ENCODE measurements at places on chromosomes 5 and 9. TPM values are rescaled to one million over a fixed set of nuclear protein-coding genes. Genes with fewer than 3 reads are reported as not detected.

- H3K36me3 ChIP-seq = no peaks in the 10 kb centered on the region
- DNase-seq = no peak
- H3K4me3 ChIP-seq = no peak overlapping the region
- H3K27ac ChIP-seq = no peak overlapping the region
- H3K27me3 ChIP-seq = no peaks in the 10 kb centered on the region
Measured at GRCh38 chr5:139852696-139853095, 57.1 kb downstream of the PSD2 start.

DNA sequence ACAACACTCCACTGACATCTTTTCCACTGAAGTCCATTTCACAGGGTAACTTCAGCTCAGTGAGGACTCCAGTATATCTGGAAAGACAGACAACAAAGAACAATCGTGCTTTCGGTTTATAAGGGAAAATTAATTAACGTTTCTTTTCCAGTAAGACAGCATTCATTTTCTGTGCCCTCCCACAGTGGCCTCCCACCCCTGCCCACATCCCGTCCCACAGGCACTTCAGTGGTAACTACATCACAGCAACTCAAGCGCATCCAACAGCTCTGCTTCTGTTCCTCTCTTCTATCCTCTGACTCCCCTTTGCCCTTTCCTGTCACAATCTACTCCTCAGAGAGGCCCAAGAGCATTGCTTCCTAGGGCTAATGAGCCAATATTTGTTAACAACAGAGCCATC lies 40.3 kb downstream of the GLDC start:
- no peak overlapping the region for H3K27ac ChIP-seq
- H3K36me3 ChIP-seq = no peaks in the 10 kb centered on the region
- H3K4me1 ChIP-seq = no peaks in the 10 kb centered on the region
- no peaks in the 10 kb centered on the region for H3K27me3 ChIP-seq
- no peak for DNase-seq

The ERP44 gene
- 11.4 TPM for total RNA-seq

DNA sequence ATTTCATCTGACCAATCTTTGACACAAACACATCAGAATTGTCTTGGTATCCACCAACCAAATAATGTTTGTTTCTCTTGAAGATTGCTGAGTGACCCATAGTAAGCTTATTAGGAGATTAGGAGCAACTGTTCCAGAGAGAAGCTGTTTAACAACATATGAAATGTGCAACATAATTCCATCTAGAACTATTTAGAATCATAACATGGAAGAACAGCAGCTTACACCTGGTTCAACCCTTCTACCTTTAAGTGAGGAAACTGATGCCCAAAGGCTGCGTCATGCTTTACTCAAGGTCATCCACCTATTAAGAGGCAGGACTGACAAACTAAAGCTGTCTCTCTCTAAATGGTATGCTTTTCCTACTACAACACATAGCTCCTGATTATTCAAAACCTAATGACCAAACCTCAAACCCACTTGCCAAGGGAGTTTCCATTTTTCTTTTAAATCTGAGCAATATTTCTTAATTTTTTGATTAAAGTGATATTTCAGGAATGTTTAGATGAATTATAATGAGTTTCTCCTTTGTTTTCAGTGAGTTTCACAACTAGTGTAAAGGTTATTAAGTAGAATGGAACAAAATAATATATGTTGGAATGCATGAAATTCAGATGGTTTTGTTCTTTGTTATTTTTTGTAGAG lies 545.9 kb downstream of the RAB3C start:
- no peaks in the 10 kb centered on the region for H3K27me3 ChIP-seq
- H3K27ac ChIP-seq = no peak overlapping the region
- H3K36me3 ChIP-seq = peaks cover 2% of the 10 kb centered on the region
- DNase-seq = no peak
- H3K4me1 ChIP-seq = peaks cover 34% of the 10 kb centered on the region

DNA sequence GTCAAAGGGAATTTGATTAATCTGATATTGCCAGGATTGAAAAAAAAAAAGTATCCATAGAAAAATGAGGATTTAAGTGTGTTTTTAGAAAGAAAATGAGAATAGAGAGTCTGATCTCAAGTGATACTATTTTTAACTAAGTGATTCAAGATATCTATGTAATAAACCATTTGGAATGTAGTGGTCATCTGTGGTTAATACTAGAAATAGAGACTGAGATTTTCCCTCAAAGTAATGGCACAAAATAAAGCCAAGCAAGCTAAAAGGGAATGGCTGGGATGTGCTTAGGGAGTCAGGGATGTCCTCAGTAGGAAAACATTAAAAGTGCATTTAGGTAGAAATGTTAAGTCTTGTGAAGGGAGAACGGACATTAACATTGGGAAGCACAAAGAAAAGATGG lies 90.6 kb downstream of the FBXO4 start:
- H3K27me3 ChIP-seq = peaks cover 16% of the 10 kb centered on the region
- no peaks in the 10 kb centered on the region for H3K36me3 ChIP-seq
- H3K4me3 ChIP-seq = no peak overlapping the region

DNA sequence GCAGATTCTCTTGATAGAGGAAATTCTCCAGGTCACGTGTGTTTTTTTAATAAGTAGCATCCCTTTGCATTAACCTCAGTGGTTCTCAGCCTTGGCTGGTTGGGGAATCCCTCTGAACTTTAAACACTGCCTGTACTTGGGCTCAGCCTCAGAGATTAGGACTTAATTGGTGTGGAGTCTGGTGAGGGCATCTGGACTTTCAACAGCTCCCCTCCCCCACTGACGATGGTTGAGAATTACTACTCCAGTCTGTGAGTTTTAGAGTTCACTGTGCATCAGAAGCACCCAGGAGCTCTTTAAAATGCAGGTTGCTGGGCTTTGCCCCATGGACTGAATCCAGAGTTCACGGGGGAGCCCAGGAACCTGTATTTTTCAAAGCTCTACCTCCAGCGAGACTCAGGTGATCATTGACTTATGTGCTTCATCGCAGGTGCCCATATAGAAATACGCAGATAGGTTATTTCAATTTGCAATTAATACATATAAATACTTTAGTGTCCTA lies 71.4 kb downstream of the DAPK1 start:
- H3K27me3 ChIP-seq = no peaks in the 10 kb centered on the region
- no peak overlapping the region for H3K27ac ChIP-seq
- H3K36me3 ChIP-seq = no peaks in the 10 kb centered on the region
- no peak for DNase-seq
- H3K4me1 ChIP-seq = no peaks in the 10 kb centered on the region

DNA sequence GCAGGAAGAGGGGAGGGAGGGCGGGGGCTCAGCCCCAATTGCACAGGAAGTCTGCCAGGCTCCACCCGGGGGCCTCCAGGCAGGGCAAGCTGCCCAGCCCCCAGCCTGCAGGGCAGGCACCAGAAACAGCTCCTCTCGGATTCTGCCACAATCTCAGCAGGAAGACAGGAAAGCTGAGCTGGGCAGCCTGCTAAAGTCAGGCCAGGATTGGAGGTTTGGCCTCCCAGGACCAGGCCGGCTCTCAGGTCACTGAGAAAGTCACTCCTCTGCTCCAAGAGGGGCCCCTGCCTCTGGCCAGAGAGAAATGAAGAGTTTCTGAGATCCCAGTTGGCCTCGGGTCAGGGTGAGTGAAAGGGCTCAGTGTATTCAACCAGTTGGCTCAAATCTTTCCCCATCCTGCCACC lies 54.6 kb upstream of the STXBP1 start:
- H3K4me3 ChIP-seq = no peak overlapping the region
- H3K4me1 ChIP-seq = peaks cover 57% of the 10 kb centered on the region
- no peaks in the 10 kb centered on the region for H3K27me3 ChIP-seq
- H3K27ac ChIP-seq = peak overlapping the region; percentile 71

DNA sequence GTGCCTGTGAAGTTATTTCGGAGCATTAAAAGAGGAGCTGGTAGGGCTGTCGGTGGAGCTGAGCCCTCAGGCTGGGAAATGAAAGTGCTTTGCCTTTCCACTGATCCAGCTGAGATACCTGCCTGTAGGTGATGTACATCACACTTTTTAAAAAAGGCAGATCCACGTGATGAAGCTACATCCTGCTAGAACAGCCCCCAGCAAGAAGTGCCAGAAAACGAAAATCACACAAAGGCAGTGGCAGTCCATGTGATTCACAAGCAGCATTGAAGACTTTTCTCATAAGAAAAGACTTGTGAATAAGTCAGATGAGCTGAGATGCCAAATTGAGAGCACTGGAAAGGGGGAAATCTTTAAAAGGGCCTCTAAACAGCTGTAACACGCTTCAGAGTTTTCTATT lies 765.1 kb downstream of the PTPRD start:
- H3K4me1 ChIP-seq = no peaks in the 10 kb centered on the region
- no peaks in the 10 kb centered on the region for H3K36me3 ChIP-seq

GRCh38 chr5:132455614-132456115 lies 34.9 kb downstream of the IRF1 start:
- no peak for DNase-seq
- peaks cover 52% of the 10 kb centered on the region for H3K36me3 ChIP-seq
- H3K4me3 ChIP-seq = no peak overlapping the region
- H3K27ac ChIP-seq = peak overlapping the region; percentile 90
- no peaks in the 10 kb centered on the region for H3K27me3 ChIP-seq
- peaks cover 73% of the 10 kb centered on the region for H3K4me1 ChIP-seq

DNA sequence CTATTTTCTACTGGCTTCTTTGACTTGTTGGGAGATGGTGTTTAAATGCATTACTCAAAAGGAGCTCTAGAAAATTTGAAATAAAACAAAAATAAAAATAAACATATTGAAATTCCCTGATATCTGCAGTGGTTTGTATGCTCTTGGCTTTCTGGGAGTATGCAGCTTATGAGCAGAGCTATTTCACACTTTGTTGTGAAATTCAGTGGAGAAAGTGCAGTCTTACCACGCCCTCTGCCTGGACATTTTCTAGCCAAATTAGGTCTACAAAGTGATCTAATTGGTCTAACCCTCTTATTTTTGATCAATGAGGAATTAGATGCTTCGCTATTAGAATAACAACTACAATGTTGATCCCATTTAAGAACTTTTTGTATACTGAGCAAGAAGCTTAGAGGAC lies 66.8 kb downstream of the INSYN2B start:
- H3K27me3 ChIP-seq = no peaks in the 10 kb centered on the region
- peaks cover 19% of the 10 kb centered on the region for H3K36me3 ChIP-seq
- H3K4me3 ChIP-seq = no peak overlapping the region
- H3K27ac ChIP-seq = no peak overlapping the region
- H3K4me1 ChIP-seq = no peaks in the 10 kb centered on the region
- DNase-seq = no peak

The MZB1 gene
- total RNA-seq = 10.4 TPM

DNA sequence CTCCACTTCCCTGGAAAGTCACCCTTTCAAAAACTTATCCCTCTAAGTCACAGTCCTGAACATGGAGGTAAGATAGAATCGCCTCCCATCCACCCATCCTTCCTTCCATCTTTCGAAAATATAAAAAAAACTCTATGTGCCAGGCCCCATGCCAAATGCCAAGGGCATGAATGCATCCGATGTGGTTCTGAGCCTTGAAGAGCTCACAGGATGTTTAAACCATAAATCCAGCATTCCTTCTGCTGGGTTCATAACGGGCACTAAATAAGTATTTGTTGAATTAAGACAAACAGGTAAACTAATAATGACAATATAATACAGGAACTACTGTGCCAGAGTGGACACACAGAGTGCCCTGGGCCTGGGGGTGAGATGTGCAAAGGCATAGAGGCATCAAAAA lies 147.3 kb downstream of the TTLL11 start:
- no peaks in the 10 kb centered on the region for H3K4me1 ChIP-seq
- H3K4me3 ChIP-seq = no peak overlapping the region
- no peaks in the 10 kb centered on the region for H3K36me3 ChIP-seq
- H3K27me3 ChIP-seq = no peaks in the 10 kb centered on the region

DNA sequence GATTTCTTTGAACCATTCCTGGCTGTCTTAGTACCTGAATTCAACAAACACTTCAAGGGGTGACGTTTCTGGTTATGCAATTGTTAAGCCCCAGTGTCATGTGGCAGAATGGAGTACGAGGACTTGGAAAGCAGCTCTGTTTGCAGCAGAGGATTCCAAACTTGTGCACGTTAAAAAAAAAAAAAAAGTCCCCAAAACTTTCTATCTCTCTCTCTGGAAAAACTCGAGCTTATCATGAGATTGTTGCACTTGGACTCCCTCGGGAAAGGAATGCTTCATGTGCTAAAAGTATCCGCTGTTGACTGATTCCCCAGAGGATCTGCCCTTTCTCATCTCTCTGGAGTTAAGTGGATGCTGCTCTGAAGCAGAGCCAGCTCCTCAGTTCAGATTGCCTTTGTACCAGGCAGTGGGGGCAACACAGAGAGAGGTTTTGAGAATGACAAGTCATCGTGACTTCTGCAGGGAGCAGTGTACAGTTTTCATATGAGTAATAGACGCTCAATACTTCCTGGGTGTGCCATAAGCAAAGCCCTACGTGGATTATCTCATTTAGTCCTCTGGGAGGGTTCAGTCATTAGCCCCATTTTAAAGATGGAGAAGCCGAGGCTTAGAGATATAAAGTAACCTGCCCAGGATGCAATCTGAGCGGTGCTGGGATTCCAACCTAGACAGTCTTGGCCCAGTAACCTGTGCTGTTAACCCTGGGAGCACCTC lies 28.1 kb downstream of the TMOD1 start:
- H3K27ac ChIP-seq = no peak overlapping the region
- no peak overlapping the region for H3K4me3 ChIP-seq

The NOP16 gene
- 158 TPM for total RNA-seq

GRCh38 chr9:90659650-90660364 lies 17.2 kb upstream of the DIRAS2 start:
- H3K4me1 ChIP-seq = peaks cover 2% of the 10 kb centered on the region
- H3K27ac ChIP-seq = no peak overlapping the region
- H3K4me3 ChIP-seq = no peak overlapping the region

DNA sequence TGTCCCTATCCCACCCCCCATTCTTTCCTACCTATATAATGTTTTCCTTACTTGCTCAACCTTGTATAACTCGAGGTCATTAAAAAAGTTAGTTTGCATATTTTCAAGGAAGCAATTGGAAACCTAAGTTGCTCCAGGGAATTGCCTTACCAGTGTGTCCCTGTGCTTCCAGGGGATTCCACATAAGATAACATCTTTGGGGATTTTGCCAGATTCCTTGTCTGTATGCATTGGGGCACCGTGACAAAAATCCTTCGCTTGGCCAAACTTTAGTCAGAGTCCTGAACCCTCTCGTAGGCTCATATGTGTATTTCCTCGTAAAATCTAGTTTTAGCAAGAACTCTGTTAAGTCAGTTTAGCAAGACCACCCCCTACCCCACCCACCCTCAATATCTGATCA lies 14.7 kb upstream of the OSMR start:
- H3K4me1 ChIP-seq = no peaks in the 10 kb centered on the region
- no peak overlapping the region for H3K27ac ChIP-seq
- H3K4me3 ChIP-seq = no peak overlapping the region
- no peaks in the 10 kb centered on the region for H3K36me3 ChIP-seq

DNA sequence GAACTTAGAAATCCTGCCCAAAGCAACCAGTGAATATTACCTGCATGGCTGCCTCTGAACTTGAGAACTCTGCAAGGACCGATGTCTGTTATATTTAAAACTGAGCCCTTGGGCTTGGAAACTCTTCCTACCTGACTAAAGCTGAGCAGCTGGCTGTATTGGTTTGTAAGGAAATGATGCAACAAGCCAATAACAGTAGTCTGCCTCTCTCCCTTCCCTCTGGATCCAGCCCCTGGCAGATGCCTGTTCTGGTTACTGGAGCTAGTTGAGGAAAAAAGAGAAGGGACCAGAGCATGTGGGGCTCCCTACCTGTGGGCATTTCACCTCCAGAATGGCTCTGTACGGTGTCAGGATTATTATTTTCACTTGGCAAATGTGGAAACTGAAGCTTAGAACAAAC lies 34.7 kb downstream of the SH3RF2 start:
- no peaks in the 10 kb centered on the region for H3K36me3 ChIP-seq
- peaks cover 7% of the 10 kb centered on the region for H3K27me3 ChIP-seq
- H3K27ac ChIP-seq = no peak overlapping the region
- no peak overlapping the region for H3K4me3 ChIP-seq
- H3K4me1 ChIP-seq = peaks cover under 1% of the 10 kb centered on the region

The DBH gene
- not detected for total RNA-seq

The SHOC1 gene
- total RNA-seq = not detected

- no peak overlapping the region for H3K4me3 ChIP-seq
- DNase-seq = peak; percentile 71
- no peak overlapping the region for H3K27ac ChIP-seq
- no peaks in the 10 kb centered on the region for H3K36me3 ChIP-seq
Measured at GRCh38 chr5:1011226-1011631, 2.6 kb downstream of the NKD2 start.

The FGFR4 gene
- total RNA-seq = 1.5 TPM

Measured in activated naive CD8-positive, alpha-beta T cell treated with anti-CD3 and anti-CD28 coated beads for 36 hours (primary cell).